AG08395 (cell line): ENCODE measurements at places on chromosomes 4 and X.

GRCh38 chr4:106038012-106038411 is 142.7 kb downstream of the NPNT start:
- no peak for DNase-seq

DNA sequence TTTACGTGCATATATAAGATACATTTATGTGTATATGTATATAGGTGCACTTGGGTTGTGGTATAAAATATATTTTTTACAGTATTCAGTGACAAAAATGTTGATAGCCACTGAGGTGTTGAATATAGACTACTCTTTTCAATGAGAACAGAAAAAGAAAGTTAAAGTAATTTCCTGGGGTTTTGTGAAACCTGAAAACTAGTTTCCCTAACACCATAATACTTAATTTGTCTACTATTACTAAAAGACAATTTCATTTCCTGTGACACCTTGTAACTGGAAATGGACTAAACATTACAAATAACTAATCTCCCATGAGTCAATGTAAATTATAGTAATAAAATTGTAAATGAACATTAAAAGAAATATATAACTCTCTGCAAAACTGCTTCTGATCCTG is 32.0 kb upstream of the MAP9 start:
- DNase-seq: no peak

- DNase-seq: no peak
Observed at GRCh38 chrX:85993539-85994197, 53.7 kb downstream of the CHM start.

DNA sequence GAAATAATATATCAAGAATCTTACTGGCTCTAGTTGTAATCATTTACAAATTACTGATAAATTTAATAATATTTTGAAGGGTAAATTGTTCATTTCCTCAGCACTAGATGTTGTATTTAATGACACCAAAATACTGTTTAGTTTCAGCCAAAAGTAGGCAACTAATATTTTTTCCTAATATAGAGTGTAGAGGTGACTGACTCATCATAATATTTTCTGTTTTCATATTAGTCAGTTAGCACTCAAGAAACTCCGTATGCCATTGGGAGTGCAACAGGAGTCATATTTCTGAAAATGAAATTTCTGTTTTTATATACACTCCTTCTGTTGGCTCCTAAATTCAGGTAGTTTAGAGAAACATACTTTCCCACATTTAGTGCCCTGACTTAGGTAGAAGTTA is 36.6 kb upstream of the PTPN13 start:
- no peak for DNase-seq

- DNase-seq: no peak
Observed at GRCh38 chr4:112523008-112523721, 7.2 kb upstream of the NEUROG2 start.

DNA sequence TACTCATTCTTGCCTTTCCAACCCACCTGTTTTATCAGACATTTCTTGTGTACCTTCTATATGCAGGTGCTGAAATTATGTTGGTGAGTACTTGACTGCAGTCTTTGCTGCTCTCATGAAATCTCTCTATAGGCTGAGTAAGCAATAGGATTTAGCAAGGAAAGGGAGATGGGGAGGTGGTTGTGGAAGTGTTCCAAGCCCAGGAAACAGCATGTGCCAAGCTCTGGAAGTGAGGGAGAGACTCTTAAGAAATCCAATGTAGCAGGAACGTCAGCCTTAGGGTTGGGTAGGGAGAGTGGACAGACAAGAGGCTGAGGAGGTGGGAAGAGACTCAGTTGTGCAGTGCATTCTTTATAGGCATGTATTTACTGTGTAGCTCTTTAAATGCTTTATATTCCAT is 5.6 kb downstream of the SEPTIN11 start:
- DNase-seq: no peak

DNA sequence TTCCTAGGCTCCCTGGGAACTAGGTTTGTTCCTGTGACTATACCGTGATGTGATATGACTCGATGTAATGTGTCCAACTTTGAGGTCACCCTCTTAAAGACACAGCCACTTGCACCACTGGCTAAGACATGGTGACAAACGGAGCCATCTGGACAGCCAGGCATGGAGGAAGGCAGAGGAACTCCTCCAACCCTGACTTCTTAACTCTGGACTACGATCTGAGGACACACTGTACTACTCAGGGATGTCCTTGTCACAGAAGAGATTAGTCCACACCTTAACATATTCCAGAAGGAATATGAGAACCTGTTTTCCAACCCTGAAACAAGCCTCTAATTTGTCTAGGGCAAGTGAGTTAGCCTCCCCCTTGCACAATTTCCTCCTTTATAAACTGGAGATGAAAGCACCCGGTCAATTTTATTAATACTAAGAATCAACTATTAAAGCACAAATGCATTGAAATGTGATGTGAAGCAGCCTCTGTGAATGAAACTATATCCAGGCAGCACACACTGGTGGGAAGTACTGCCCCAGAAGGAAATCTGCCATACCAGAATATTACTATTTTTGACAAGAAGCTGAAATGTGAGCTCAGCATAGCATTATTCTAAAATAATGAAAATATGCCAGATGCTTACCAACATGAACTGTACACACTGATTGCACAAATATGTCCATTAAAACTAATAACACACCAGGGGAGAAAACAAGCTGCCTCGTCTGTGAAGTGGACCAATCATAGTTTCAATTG is 47.3 kb downstream of the TSPAN5 start:
- no peak for DNase-seq

DNA sequence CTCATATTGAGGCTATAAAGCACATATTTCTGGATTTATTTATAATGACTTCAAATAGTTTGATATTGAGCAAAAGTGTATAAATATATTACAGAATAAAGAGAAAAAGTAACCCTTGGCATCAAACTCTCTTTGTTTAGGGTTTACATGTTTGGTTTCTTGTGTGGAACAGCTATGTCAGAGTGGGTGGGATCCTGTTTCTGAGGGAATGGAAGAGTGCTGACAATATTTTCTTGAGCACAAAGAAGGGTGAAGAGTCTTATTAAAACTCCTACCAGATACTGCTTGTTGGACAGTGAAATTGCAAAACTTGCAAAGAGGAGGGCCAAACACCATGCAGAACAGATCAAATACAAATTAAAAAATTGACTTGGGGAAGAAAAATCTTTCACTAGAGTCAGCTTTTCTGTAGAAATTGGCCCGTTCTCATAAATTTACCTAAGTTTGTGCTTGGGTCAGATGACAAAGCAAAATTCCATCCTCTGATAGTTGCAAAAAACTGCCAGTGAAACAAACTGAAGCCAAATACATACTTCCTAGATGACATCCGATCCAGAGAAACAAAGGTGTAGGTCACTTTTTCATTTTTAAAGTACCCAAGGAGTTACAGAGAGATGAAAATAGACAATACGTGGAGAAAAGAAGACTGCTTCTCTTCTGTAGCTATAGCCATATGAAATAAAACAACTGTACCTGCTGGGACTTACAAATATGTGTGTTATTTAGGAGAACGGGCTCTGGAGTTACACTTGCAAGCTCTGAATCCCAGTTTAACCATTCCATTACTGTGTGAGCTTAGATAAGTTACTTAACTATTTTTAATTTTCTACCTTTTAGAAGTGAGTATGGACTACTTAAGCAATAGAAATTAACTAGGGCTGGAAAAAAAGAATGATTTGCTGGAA is 133.3 kb downstream of the MAML3 start:
- no peak for DNase-seq

- DNase-seq: no peak
Observed at GRCh38 chr4:25750874-25751273, 95.2 kb downstream of the SLC34A2 start.

DNA sequence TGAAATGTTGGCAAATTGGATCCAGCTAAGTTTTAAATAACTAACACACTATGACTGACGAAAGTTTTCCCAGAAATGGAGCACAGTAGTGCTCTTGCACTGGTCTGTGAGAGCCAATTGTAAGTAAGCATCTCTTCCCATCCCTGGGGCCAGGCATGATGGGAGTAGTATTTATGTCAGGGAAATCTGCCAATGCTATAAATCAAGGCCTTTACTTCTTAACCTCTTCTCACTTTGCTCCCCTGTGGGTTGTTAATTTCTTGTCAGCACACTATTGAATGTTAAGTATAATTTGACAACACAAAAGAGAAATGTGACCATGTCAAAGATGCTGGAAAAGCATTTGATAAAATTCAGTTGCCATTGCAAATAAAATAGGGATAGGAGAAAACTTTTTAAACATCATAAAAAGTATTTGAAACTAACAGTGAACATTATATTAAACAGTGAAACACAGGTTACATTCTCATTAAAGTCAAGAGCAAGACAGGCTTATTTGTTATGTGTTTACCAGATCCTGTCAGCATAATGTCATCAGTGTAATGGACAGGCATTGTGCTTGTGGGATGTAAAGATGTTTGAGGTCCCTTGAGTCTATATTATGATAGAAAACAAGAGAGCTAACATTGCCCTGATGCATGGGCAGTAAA is 5.0 kb downstream of the F8A1 start:
- no peak for DNase-seq

- DNase-seq: no peak
Observed at GRCh38 chr4:80424225-80424581, 88.7 kb downstream of the CFAP299 start.

DNA sequence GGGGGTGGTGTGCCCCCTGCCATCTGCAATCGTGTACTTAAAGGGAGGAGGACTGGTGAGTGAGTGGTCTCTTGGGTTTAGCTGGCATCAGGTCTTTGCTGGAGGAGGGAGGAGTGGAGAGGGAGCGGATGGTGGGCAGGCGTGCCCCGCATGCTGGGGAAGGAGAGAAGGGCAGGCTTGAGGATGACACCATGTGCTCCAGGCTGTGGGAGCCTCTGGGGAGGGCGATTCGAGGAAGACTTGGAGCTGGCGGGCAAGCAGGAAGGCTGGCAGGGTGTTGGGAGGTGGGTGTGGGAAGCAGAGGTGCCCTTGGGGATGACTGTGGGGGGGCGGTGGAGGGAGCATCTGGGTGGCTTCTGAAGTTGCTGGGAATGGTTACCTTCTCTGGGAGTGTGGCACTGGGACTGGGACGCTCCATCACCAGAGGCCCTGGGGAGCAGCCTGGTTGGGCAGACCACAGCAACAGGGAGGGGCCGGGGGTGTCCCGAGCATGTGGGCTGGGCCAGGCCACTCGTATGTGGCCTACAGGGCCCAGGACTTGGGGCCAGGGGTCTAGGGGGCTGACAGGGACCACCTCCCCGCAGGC is 30.8 kb upstream of the AFAP1 start:
- DNase-seq: no peak
